ENCODE measurements at places on chromosomes 1 and 21.

DNA sequence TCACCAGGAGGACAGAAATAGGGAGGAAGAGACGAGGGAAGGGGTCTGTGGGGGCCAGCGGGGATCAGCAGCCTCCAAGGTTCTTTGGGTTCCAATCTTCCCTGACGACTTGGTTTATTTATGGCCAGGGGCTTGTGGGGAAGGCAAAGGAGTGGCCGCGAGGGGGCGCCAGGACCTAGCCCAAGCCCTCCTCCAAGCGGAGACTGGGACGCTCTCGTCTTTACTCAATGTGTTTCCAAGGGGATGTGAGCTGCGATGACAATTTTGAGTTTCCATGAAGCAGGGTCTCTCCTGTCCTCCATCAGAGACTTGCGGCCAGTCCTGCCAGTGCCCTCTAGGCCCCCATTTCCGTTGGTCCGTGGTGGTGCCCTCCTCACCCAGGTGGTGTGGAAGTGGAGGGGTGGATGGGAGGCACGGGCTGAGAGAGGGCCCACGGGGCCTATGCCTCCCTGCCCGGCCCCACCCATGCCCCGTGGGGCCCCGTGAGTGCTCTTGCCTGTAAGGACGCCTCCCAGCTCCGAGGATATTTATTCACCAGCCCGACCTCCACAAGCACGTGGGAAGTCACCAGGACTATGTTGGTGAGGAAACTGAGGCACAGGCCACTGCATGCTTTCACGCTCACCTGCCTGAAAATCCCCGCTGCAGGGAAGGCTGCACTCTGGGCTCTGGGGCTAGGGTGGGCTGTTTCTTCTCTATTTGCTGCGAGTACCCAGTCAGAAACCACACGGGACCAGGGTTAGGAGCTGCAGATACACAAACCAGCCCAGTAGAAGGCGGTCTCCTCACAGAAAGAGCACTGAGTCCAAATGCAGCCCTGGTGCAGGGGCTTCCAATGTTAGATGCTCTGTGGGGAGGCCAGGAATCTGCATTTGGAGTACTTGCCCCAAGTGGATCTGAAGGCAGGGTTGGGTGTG is 26.5 kb downstream of the DMRTB1 start:
- DNase-seq, result peak; percentile 62

DNA sequence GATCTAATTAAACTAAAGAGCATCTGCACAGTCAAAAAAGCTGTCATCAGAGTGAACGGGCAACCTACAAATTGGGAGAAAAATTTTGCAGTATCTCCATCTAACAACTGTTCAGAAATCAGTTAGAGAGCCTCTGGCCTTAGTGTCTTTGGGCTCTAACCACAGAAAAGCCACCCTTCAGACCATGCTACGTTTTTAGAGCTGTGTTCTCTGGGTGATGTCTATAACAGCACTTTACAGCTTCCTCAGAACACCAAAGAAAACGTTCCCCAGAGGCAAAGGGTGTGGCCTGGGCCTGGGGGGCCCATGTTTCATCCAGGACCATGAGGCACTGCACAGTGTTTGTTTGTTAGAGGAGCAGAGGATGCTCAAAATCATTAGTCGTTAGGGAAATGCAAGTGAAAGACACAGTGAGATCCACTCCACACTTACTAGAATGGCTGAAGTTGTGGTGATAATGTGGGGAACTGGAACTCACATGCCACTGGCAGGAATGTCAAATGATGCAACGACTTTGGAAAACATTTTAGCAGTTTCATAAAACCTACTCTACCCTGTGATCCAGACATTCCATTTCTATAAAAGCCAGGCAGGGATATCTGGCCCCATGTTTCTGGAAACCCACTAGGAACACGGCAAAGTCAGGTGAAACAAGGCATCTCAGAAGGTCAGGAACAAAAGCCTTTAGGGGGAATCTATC is 250.4 kb upstream of the HOOK1 start:
- no peak for DNase-seq

DNA sequence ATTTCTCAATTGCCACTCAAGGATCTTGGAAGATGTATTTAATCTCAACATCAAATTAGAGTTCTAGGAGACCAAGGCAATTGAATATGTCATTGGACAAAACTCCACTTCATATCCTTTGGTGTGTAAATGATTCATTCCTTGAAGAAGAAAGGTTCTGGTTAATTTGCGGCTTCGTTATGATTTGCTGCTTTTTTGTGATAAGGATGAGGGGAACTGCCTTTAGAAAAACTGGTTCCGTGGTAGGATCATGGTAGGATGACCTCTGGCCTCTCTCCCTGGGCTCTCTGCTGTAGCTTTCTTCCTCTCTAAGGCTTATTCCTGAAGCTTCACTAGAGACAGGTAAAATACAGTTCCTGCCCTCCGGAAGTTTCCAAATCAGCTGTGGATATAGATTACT is 51.5 kb upstream of the ERRFI1 start:
- DNase-seq, result no peak

DNA sequence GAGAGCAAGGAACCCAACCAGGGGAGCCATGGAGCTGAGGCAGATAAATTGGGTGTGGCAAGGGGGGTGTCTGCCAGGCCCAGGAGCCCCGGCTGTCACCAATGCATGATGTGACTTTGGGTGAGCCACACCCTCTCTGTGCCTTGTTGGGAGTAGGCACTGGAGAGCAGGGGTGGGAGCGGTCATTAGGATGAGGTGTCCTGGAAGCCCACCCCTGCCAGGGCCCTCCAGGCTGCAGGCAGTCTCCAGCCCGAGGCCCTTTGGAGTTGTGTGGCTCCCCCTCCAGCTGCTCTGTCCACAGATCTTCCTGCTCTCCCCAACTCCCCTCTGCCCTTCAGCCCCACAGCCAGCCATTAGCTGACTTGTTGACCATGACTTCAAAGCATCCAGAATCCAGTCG is 11.4 kb downstream of the MX2 start:
- no peak for DNase-seq

GRCh38 chr1:234969581-234970400 is 158.8 kb downstream of the TOMM20 start:
- DNase-seq, result no peak

GRCh38 chr1:160781186-160781766 is 14.7 kb upstream of the LY9 start:
- no peak for DNase-seq

- no peak for DNase-seq
These were observed 163.2 kb upstream of the MAP1LC3C start for GRCh38 chr1:242162140-242162539.

GRCh38 chr1:29673228-29673500 is 436.8 kb downstream of the PTPRU start:
- no peak for DNase-seq

GRCh38 chr1:28950449-28950848 is 36.1 kb downstream of the EPB41 start:
- DNase-seq, result no peak

- DNase-seq, result peak; percentile 74
These were observed 35.0 kb upstream of the JAK1 start for GRCh38 chr1:65001231-65001792.

DNA sequence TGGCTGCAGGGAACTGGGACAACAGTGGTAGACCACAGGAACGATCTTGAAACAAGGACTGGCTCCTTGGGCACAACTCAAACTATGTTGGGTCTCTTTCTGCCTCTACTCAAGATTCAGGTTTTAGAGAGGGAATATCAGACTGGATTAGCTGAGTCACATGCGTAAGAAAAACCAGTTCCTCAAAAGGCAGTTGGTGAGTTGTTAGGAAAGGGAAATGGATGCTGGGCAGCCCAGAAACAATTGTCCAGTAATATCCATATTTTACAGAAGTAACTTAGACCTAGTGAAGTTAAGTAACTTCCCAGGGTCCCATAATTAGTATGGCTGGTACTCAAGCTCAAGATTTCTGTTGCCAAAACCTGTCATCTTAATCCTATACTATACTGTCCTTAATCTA is 27.0 kb upstream of the TMEM39B start:
- no peak for DNase-seq

GRCh38 chr1:4754816-4755215 is 100.4 kb downstream of the AJAP1 start:
- no peak for DNase-seq

- DNase-seq, result no peak
These were observed 4.9 kb upstream of the OMA1 start for GRCh38 chr1:58551186-58552140.

DNA sequence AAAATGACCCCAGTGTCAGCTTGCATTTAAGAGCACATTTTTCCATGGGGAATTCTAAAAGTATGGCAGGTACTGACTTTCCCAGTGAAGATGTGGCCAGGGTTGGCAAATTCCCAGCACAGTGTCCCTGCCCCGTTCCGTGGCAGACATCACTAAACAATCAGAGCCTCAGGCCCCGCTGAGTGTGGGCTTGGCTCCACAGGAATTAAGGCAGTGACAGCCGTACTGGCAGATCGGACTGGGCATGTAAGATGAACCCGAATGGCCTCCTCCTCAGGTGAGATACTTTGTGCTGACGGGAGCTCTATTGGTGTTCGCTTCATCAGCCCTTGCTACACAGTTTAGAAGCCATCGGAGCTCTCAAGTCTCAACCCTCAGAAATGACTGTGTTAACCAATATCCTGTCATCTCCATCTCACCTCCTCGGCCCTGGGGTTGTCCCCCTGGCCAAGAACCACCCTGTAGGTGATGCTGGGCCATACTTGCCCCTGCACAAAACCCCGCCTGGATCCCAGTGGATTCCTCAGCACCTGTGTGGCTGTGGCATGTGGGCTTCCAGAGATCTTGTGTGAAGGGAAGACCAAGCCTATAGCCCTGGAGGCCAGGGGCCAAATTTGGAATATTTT is 29.0 kb upstream of the ABCG1 start:
- DNase-seq, result no peak

- no peak for DNase-seq
These were observed 136.6 kb downstream of the LYPLAL1 start for GRCh38 chr1:219310181-219310728.

DNA sequence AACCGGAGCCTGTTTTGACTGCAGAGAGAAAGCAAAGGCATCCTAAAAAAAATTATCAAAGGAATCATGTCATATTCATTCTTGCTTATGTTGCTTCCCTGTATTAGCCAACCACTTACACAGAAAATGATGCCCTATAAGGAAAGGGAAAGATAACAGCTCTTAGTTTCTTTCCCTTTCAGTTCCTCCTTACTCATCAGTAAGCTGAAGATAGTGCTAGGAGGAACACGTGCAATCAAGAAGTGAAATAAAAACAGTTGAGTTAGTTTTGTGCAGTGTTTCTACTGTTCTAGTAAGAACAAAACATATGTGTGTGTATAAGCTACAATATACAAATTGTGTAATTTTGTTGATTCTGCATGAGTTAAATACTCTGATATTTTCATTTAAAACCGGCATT is 45.3 kb upstream of the MTF2 start:
- DNase-seq, result no peak

GRCh38 chr1:206960676-206961386 is 9.4 kb downstream of the FCAMR start:
- no peak for DNase-seq

- no peak for DNase-seq
These were observed 11.3 kb upstream of the MAP10 start for GRCh38 chr1:232793944-232794343.

- no peak for DNase-seq
These were observed 24.1 kb upstream of the ZSWIM5 start for GRCh38 chr1:45230537-45230936.

DNA sequence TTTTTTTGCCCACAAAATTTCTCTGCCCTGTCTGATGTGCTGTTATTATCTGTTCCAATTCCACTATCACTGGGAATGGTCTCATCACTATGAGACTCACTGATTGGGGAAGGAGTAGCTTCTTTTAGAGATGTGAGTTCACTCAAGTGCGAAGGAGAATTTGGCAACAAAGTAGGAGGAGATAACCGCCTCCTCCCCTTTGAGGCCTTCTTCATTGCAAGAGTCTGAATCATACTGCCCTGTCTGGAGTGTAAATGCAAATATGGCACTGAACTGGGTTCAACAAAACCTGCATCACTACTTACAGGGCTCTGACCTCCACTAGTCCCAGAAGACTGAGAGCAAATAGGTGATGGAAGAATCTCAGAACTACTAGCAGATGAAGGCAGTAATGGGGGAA is 83.4 kb downstream of the ASH1L start:
- no peak for DNase-seq

DNA sequence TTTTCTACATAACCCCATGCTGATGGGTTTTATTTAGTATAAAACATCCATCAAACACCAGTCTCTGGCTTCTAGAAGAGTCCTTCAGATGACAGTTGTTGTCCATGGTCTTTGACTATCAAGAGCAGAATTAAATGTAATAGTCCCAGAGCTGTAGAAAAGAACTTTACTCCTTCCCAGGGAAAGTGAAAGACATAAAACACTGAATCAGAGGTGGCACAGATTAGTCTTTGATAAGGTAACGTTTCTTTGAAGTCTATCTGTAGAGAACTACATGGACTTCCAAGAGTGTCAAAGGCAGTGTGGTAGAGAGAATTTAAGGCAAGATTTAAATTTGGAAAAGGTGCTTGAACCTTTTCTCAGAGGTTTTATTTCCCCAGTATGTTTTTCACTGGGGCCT is 21.9 kb downstream of the SYNC start:
- DNase-seq, result no peak

GRCh38 chr21:34792504-34793089 is 123.8 kb downstream of the CLIC6 start:
- no peak for DNase-seq

GRCh38 chr1:204516180-204516879 is at the start of gene MDM4:
MDM4 (plus strand) TSS chr1:204516406; CDS start chr1:204525519, 9,113 bp downstream.
- peak; percentile 88 for DNase-seq

DNA sequence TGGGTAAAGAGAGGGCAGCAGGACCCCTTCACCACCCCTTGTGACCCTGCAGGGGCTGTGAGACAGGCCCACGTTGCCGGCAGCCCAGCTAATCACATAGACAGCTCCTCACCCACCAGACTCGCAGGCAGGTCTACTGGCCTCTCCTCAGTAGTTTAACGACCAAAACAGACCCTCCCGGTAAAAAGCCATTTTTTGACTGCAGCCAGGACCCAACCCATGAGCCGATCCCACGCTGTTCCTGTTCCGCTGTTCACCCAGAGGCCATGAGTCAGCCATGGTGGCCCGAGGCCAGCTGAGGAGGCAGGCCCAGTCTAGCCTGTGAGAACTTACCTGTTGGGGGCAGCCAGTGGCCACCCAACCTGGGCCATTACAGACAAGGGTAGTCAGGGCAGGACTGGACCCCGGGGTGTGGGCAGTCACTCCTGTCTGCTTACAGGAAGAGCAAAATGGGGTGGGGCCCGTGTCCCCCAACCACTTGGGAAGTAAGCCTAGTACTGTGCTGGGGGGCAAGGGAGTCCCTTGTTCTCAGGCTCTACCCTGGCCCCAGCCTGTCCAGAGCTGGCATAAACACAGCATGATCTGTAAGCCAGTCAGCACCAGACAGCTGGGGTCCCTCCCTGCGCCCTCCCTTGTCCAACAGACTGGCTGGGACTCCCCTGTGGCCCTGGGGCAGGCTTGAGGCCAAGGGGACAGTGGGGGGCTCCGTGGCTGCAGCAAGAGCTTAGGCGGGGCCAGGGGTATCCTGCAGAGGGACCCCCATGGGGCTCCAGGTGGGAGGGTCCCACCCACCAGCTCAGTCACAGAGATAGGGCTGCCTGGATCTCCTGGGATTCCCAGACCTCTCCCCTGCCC is 61.9 kb downstream of the WNT9A start:
- no peak for DNase-seq
